AG10803 (cell line): ENCODE measurements at places on chromosomes 5 and 9.

DNA sequence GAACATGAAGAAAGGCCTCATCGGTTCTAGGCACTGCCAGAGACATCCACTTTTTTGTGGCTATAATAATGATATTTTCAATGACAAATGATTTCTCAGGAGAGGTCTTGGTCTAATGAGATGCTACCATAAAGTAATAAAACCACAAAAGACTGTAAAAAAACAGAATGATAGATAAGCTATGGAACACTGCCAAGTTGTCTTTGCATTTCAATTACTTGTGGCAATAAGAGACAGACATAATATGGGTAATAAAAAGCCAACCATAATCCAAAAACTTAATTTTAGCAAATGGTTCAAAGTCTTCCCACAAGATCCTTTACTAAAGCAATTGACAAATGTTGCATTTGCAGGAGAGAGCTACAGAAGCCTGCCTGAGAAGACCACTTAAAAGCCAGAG, 292.5 kb downstream of the ATPSCKMT start:
- no peak for DNase-seq

DNA sequence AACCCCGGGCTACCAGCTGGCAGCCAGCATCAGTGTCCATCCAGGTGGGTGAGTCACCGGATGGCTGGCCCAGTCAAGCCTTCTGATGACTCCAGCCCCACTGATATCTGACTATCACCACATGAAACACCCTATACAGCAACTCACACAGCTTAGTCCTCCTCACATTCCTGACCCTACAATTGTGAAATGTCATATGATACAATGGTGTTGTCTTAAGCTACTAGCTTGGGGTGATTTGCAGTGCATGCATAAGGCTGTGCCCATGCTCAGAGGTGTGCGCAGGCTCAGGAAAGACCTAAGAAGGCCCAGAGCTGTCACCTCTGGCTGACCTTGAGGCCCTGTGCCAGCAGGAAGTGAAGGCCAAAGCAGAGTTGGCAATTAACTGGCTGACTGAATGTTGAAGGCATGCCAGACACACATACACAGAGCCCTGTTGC, 21.5 kb upstream of the SEMA4D start:
- DNase-seq = peak; percentile 1

DNA sequence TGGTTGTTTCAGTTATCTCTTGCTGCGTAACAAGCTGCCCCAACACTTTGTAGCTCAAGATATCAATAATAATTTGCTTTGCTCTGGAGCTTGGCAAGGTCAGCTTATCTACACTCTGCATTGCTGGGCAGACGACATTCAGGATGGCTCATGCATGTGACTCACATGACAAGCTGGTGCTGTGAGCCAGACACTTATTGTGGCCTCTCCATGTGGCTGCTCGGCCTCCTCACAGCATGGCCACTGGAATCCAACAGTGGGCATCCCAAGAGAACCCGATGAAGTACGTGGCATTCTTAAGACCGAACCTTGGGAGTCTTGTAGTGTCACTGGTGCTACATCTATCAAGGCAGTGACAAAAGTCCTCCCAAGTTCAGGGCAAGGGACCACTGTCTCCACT, 94.2 kb upstream of the MVB12B start:
- DNase-seq = no peak

DNA sequence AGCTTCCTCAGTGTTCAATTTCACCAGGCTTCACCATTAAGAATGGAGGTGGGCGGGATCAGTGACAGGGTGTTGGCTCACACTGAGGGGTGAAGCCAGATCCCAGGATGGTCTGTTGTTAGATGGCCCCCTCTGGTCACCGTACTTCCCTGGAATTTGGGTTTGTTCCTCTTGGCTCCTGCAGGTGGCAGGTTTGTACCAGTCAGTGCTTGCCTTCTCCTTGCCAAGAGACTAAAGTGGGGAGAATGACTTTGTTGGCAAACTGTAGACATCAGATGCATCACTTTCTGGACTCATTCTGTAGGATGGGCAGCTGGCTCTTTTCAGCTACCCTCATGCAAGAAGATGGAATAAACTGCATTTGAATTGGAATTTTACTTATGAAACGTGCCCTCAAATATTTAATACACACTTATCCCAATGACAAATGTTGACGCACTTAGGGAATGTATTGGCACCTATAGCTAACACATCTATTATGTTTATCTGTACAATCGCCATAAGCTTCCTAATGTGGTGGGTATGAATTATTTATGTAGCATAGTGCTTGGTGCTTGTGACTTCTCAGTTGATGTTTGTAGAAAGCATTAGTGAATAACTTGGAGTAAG, 31.4 kb upstream of the ANKRD55 start:
- peak; percentile 47 for DNase-seq

DNA sequence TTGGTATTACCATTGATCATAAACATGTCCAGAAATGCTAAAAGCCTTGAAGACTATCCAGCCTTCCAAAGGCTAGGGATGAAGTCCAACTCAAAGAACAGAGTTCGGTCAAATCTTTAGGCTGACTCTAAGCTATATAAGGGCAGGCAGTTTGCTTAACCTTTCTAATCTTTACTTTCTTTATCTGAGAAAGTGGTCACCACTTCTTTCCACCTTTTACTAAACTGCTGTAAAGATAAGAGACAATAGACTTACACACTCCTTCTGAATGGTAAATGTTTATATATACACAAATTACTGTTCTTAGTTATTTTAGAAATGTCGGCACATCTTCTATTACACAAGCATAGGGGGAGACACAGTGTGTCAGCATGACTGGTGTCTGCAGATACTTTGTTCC, 100.4 kb downstream of the NREP start:
- no peak for DNase-seq

DNA sequence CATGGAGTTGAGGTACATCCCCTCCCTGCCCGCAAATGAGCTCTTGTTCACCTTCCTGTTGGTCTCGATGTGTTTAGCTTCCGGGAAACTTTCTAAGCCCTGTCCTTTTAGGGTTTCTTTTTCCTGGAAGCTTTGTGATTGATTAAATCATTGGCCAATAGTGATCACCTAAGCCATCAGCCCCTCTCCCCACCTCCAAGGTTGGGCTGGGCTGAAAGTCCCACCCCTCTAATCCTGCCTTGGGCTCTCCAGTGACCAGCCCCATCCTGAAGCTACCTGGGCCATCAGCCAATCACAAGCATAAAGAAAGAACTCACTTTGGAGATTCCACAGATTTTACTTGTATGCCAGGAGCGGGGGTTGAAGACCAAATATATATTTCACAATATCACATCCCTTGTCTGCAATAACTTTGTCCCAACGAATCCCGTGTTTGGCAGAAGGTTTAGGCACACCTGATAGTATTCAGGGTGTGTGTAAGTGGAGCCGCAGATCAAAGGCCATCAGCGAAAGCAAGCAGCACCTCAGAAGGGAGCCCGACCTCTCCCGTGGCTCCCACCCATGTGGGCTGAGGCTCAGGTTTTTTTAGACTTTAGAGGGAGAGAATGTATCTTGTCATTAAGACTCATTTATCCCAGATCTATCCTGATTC, 20.4 kb downstream of the ROPN1L start:
- peak; percentile 33 for DNase-seq

GRCh38 chr9:69542058-69542457, 130.1 kb downstream of the APBA1 start:
- no peak for DNase-seq

GRCh38 chr5:134095887-134096589, 18.4 kb upstream of the TCF7 start:
- DNase-seq = no peak

- no peak for DNase-seq
Observed at GRCh38 chr9:125632321-125633115, 74.5 kb downstream of the MAPKAP1 start.

- peak; percentile 4 for DNase-seq
Observed at GRCh38 chr9:6869081-6869948, 111.5 kb downstream of the KDM4C start.

- no peak for DNase-seq
Observed at GRCh38 chr5:55175781-55176175, 2.8 kb upstream of the CDC20B start.

GRCh38 chr5:40041452-40041851, 616.7 kb upstream of the DAB2 start:
- DNase-seq = no peak

DNA sequence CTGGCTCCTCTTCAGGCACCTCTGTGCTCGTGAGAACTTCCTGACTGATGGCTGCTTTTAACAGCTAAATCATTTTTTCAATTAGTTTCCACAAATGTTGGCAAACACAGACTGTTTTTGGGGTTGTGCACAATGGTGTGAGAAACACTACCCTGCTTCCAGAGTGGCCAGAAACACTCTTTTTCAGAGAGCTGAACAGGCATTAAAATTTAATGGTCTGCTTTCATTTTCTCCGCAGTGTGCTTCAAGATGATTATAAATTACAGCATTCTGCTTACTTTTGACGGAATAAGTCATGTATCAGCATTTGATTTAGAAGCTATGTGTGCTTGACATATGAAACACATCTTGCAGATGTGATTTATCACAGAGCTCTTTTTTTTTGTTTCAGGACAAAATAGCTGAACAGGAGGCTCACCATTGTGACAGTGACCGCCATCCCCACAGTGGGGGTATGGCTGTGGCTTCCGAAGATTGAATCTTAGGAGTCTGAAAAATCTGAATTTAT, 454.5 kb upstream of the ZNF608 start:
- no peak for DNase-seq

GRCh38 chr9:81559709-81560108, 129.6 kb downstream of the TLE1 start:
- peak; percentile 93 for DNase-seq

DNA sequence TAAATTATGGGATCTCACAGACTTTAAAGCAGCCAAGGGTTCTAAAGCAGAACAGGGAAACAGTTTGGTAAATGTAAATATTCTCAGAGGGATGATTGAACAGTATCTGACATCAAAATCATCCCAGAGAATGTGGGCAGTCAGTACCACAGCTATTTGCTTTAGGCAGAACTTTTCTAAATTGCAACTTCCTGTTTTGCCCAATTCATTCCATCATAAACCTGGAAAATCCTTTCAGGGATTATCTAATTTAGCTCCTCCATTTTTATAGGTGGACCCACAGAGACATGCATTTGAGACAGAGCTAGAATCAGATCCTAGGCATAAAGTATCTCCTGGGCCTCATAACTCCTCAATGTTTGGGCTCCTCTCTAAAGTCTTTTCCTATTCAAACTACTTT, 12.4 kb downstream of the NR6A1 start:
- no peak for DNase-seq

DNA sequence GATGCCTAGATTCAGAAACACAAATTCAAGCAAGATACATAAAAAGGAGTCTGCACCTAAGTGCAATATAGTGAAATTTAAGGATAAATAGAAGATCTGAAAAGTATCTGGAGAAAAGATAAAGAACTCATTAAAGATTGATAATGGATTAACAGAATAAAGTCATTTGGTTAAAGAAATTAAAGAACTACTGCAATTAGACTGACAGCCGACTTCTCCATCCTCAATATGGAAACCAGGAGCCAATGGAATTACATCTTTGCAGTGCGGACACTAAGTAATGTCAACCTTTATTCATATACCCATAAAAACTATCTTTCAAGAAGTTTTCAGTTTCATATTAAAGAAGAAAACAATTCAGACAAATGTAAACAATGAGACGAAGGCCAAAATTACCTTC, 81.0 kb downstream of the MRPL36 start:
- no peak for DNase-seq

DNA sequence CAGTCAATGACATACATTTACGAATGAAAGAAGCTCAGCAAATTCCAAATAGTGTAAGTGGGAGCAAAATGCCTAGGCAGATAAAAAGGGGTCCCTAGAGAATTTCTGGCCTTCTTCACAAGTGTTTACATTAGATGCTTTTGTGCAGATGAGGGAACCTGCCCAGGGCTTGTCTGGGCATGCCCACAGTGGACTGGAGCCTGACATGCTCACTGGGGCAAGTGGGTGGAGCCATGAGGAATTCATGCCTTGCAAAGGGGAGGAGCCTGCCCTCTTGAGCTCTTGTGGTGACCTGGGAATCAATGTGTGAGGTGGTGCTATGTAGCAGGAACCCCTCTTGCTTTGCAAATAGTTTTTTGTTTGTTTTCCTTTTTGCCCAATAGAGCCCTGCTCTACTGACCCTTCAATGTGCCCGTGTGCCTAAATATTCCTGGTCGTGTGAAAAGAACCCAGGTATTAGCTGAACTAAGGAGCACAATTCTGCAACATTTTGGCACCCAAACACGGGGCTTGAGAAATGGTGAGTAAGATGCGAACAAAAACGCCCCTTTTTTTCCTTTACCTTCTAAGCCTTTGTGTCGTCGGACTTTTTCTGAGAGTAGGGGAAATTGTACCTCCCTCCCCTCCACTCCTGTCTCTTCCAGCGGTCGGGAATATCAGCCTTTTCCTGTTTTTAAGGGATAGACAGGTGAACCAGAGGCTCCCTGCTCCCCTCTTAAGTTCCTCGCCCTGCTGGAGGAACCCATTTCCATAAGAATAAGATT, 433.8 kb upstream of the CDH9 start:
- DNase-seq = peak; percentile 79

- peak; percentile 81 for DNase-seq
Observed at GRCh38 chr9:134648701-134649530, 7.3 kb downstream of the COL5A1 start.

GRCh38 chr5:64685866-64686265, 4.4 kb upstream of the SHISAL2B start:
- no peak for DNase-seq

DNA sequence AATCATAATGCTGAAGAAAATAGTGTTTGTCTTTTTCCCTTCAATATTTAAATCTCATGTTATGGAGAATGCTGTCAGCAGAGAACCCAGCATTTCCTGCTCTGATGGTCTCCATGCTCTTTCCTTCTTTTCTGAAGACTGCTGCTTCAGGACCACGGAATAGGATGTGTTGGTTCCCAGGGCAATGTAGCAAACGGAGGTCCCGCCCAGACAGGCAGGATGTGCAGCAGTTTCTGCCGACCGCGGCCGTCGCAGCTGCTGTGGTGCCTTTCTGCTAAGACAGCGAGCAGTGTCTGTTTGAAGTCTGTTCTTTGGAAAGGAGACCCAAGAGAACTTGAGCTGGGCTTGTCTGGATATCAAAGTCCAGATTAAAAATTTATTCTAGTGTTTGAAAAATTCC, 654.3 kb downstream of the CCDC171 start:
- DNase-seq = peak; percentile 48

GRCh38 chr5:158283397-158283796, 424.5 kb upstream of the CLINT1 start:
- no peak for DNase-seq

GRCh38 chr5:59745415-59745863, 148.1 kb downstream of the PDE4D start:
- peak; percentile 80 for DNase-seq
